ENCODE measurements at places on chromosomes 5 and 9. TPM values are rescaled to one million over a fixed set of nuclear protein-coding genes. Genes with fewer than 3 reads are reported as not detected.

- no peaks in the 10 kb centered on the region for H3K27me3 ChIP-seq
- H3K36me3 ChIP-seq = no peaks in the 10 kb centered on the region
- H3K4me1 ChIP-seq = peaks cover 21% of the 10 kb centered on the region
- no peak overlapping the region for H3K4me3 ChIP-seq
- DNase-seq = no peak
- no peak overlapping the region for H3K27ac ChIP-seq
Measured at GRCh38 chr9:71897577-71897976, 13.4 kb downstream of the ABHD17B start.

- H3K36me3 ChIP-seq = no peaks in the 10 kb centered on the region
- no peak overlapping the region for H3K4me3 ChIP-seq
- no peaks in the 10 kb centered on the region for H3K4me1 ChIP-seq
- H3K27me3 ChIP-seq = no peaks in the 10 kb centered on the region
- no peak for DNase-seq
Measured at GRCh38 chr9:126697330-126697729, 83.6 kb downstream of the LMX1B start.

Gene PCDHGB2
- total RNA-seq = 1.6 TPM

Gene MELK
- 1.8 TPM for total RNA-seq

Gene NREP
- 42.1 TPM for total RNA-seq

DNA sequence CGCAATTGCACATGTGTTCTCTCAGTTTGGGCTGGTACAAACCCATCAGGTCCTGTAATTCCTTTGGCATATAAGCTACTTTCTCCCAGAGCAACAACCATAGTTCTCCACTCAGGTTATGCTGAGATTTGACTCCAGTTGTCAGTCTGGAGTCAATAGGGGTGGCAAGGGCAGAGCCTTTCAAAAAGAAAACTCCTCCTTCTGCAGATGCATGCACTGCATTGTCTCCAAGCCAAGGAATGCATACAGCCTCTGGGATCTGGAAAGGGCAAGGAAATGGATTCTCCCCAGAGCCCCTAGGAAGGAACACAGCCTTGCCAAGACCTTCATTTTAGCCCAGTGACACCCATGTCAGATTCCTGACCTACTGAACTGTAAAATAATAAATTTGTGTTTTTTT lies 31.0 kb upstream of the GZMA start:
- H3K27me3 ChIP-seq = no peaks in the 10 kb centered on the region
- H3K4me3 ChIP-seq = no peak overlapping the region
- DNase-seq = no peak
- H3K36me3 ChIP-seq = no peaks in the 10 kb centered on the region
- no peak overlapping the region for H3K27ac ChIP-seq
- no peaks in the 10 kb centered on the region for H3K4me1 ChIP-seq

GRCh38 chr5:165410476-165410875 lies 1905.1 kb downstream of the MAT2B start:
- H3K4me3 ChIP-seq = no peak overlapping the region
- H3K36me3 ChIP-seq = no peaks in the 10 kb centered on the region
- H3K4me1 ChIP-seq = no peaks in the 10 kb centered on the region
- DNase-seq = no peak

Gene HMGCR
- total RNA-seq = 793 TPM

DNA sequence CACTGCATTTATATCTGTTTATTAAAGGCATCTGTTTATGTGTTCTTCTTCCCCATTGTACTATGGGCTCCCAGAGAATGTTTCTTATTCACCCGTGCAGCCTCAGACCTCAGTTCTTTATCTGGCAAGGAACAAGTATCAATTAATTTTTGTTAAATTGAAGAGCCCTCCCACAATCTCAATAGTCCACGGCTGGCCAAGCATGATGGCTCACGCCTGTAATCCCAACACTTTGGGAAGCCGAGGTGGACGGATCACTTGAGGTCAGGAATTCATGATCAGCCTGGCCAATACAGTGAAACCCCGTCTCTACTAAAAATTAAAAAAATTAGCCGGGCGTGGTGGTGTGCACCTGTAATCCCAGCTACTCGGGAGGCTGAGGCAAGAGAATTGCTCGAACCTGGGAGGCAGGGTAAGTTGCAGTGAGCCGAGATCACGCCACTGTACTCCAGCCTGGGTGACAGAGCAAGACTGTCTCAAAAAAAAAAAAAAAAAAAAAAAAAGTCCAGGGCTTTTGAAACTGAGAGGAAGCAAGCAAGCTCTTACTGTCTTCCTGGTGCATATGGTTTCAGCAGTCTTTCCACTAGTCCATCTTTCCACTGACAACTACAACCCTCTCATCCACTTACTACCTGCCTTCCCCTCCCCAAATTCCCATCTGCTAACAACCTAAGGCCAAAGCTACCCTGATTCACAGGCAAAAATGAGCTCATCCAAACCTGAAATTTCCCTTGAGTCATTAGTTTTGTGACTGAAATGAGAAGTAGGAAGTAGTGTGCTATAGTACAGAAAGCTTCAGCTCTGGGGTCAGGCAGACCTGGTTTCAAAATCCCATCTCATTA lies 2.3 kb upstream of the HK3 start:
- no peak overlapping the region for H3K4me3 ChIP-seq
- peak overlapping the region; percentile 36 for H3K27ac ChIP-seq
- H3K27me3 ChIP-seq = no peaks in the 10 kb centered on the region
- peaks cover 32% of the 10 kb centered on the region for H3K36me3 ChIP-seq

- H3K27ac ChIP-seq = no peak overlapping the region
- no peaks in the 10 kb centered on the region for H3K36me3 ChIP-seq
- DNase-seq = no peak
- no peaks in the 10 kb centered on the region for H3K27me3 ChIP-seq
- H3K4me3 ChIP-seq = no peak overlapping the region
Measured at GRCh38 chr5:30195036-30195435, 998.5 kb upstream of the CDH6 start.

DNA sequence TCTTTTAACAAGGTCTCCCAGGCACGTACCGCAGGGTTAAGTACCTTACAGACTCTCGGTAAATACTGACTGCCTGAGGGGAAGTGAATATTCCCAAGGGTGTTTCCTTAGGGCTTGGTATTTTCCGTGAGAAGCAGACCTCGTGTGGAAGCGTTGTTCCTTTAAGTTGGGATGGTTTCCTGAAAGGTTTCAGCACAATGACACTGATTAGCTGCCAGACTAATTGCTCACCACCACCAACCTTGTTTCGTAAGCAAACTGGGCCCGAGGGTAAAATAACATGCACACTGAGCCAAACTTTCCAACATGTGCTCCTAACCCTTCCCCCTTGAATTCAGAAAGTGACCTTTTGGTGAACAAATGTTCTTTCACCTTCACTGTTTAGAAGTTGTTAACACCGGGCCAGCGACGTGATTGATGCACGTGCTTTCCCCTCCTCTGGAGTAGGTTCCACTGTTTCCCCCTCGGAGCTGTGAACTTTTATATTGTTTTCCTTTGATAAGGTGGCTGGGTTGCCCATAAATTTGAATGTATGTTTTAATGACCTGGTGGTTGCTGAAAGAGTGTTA lies 128.1 kb upstream of the RPS23 start:
- no peaks in the 10 kb centered on the region for H3K4me1 ChIP-seq
- no peak overlapping the region for H3K27ac ChIP-seq
- DNase-seq = no peak
- no peak overlapping the region for H3K4me3 ChIP-seq
- H3K36me3 ChIP-seq = no peaks in the 10 kb centered on the region
